ENCODE measurements at places on chromosomes 1 and 21.

DNA sequence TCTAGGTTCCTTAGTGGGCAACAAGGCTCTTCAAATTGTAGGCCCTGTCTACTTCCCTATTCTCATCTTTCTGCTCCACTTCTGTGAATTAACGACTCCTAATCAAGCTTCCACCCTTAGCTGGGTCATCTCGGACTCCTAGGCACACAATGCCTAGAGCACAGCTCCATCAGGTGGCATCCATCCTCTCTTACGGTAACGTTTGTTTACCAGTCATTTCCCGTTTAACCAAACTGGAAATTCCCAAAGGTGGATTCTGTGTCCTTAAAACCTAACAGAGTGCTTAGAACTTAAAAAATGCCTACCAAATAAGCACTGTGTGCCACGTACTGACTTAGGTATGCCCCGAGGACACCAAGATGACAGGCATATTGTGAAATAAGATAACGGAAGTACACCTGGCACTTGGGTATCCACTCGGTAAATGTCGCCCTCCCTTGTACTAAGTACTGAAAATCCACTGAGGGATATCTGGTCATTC lies 1.5 kb downstream of the PARP1 start:
- no peak for DNase-seq

GRCh38 chr1:229363723-229364122 lies 20.9 kb upstream of the CCSAP start:
- DNase-seq: no peak

DNA sequence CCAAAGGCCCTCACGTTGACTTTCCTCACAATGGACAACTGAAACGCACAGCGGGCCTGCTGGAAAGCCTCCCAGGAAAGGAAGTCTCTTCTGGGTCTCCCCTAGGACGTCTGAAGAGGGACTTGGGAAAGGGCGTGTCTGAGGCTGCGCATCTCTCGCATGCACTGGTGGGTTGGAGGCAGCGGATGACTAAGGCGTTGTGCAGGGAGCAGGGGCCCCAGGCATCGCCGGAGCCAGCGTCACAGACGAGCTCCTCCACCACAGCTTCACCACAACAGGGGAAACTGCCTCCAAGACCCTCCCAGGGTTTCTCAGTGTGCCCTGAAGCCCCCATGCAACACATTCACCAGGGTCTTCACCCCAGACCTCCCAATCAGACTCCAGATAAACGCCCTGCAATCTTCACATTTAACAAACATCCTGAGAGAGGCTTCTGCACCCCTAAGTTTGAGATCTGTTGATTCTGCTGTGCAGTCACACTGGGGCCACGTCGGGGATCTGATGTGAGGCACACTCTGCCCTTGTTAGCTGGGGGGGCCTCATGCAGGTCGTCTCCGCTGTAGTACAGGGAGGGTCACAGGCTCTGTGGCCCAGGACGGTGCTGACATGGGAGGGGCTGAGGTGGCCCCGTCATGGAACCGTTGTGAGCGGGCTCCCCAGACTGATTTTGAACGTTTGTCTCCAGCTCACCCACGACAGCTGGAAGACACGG lies 7.0 kb upstream of the TFF1 start:
- no peak for DNase-seq

GRCh38 chr1:174736831-174737230 lies 262.9 kb upstream of the CACYBP start:
- DNase-seq: no peak

DNA sequence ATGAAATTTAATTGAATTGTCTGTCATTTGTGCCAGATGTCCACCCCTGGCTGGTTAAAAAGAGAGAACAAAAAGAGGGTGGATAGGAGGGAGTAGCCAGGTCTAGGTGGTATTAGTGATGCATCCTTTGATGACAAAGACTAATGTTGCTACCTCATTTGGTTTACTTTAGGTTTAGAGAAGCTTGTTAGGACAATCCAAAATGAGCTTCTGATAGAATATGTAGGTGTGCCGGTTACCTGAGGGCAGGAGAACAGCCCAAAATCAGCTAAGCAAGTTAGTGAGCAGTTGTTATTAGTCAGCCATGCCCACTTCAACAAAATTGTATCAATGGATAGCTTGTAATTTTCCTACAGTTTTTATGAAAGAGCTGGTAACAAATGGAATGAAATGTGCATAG lies 61.4 kb upstream of the PTGS2 start:
- DNase-seq: no peak

- DNase-seq: no peak
Measured at GRCh38 chr1:157878059-157878458, 36.5 kb upstream of the CD5L start.

GRCh38 chr1:183214021-183214970 lies 28.2 kb downstream of the LAMC2 start:
- no peak for DNase-seq

GRCh38 chr1:183291802-183292514 lies 105.9 kb downstream of the LAMC2 start:
- no peak for DNase-seq

DNA sequence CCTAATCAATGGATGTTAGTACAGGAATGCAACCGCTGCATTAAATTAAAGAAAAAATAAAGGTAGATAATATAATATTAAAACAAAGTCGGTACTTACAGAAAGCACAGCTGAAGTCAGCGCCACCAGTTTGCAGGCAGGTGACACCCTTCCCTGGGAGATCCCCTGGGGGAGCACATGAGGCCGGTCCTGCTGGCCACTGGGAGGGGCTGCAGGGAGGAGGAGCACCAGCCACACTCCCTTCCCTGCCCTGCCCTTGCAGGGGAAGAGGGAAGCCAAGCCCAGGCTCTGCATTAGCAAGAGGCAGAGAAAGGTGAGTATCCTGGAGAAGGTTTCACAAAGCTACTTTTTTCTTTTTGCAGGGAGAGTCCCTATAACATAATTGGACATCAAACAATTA lies 507.0 kb downstream of the AJAP1 start:
- no peak for DNase-seq

- no peak for DNase-seq
Measured at GRCh38 chr1:156435545-156436140, 64.9 kb downstream of the MEF2D start.

DNA sequence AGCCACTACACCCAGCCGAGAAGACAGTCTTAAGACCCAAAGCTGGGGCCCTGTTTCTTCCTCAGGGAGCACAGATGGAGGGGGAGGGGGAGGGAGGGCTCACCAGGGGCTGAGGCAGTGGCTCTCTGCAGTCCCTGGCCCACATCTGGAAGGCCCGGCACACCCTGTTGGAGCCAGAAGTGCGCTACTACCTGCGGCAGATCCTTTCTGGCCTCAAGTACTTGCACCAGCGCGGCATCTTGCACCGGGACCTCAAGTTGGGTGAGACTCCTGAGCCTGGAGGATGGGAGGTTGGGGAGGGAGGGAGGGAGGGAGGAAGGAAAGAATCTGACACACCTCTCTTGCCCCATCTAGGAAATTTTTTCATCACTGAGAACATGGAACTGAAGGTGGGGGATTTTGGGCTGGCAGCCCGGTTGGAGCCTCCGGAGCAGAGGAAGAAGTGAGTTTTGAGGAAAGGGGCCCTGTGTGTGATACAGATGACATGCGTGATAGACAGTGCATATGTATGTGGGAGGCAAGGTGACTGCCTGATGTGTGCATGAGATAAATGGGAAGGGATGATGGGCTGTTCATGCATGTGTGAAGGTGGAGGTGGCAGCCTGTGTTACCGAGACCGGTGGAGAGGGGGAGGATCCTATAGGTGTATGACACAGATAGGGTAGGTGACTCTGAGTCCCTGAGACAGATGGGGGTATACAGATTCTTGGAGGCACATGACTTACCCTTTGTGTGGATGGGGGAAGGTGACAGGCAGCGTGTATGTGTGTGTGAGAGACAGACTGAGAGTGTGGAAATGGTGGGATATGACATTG lies 1.5 kb downstream of the PLK3 start:
- DNase-seq: no peak

- no peak for DNase-seq
Measured at GRCh38 chr1:44108971-44109370, 9.7 kb upstream of the KLF17 start.

GRCh38 chr1:24266398-24266941 lies 52.7 kb upstream of the GRHL3 start:
- no peak for DNase-seq

Measured in activated T-helper 1 cell treated with anti-CD3 and anti-CD28 coated beads, Interleukin-2, amount 50 U/mL, for 16 hours (primary cell).